ENCODE measurements at places on chromosomes 3 and 15.

GRCh38 chr3:20576228-20576627 lies 390.2 kb upstream of the SGO1 start:
- DNase-seq: no peak

DNA sequence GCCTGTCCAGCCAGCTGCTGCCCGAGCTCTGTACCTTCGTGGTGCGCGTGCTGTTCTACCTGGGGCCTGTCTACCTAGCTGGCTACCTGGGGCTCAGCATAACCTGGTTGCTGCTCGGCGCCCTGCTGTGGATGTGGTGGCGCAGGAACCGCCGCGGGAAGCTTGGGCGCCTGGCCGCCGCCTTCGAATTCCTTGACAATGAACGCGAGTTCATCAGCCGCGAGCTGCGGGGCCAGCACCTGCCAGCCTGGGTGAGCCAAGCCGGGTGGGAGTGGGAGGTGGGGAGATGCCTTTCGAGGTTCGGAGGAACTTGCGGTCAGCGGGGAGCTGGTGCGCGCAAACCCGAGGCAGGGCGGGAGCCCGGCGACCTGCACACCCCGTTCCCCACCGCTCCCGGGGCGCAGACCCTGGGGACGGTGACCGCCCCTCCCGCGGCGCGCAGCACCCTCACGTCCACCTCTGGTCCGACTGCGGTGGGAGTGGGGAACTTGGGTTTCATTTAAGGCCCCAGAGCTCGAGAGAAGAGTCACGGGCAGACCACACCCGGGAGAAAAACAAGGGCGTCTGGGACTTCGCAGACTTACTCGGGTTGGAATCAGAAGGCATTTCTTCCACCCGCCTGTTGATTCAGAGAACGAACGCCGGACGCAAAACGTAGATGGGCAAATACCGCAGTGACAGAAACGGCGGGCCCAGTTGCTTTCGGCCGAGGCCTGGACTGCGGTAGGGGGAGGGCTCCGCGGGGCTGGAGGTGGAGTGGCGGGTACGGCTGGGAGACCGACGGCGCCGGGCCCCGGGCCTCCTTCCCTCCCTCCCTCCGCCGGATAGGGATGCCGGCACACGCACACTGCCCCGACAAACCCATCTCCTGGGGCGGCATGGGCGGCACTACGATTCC lies 708 bp downstream of the ESYT3 start:
- DNase-seq: peak; percentile 21

DNA sequence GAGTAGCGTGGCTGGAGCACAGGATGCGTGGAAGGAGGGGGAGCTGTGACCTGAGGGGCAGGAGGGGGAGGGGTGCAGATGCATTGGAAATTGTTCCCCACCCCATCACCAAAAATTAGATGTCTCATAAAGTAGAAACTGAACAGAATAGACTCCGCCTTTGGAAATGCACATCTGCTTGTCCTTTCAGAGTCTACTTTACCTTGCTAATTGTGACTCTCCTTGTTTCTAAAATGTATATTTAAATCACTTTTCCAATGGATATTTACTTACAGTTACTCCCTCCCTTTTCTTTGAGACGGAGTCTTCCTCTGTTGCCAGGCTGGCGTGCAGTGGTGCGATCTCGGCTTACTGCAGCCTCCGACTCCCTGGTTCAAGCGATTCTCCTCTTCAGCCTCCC lies 30.6 kb downstream of the SPG21 start:
- no peak for DNase-seq

GRCh38 chr3:16768956-16769355 lies 115.8 kb upstream of the PLCL2 start:
- no peak for DNase-seq

- no peak for DNase-seq
Measured at GRCh38 chr3:161270991-161271390, 49.9 kb downstream of the NMD3 start.

DNA sequence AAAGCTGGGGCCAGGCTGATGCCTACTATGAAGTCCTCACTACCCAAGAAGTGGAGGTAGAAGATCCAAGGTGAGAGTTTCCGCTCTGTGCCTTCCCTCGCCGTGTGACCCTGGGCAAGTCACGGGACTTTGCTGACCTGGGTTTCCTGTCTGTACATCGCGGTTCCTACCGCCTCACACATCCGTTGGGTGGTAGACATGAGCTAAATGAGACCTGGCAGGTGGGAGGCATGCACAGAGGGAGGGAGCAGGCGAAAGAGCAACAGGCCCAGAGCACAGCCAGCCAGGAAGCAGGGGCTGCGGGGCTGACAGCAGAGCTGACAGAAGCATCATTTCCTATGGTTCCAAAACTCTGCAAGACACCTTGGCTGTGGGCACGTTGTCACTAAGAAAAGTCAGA lies 157.3 kb upstream of the BHLHE40 start:
- peak; percentile 96 for DNase-seq

- DNase-seq: no peak
Measured at GRCh38 chr3:107800710-107801109, 277.9 kb downstream of the BBX start.

DNA sequence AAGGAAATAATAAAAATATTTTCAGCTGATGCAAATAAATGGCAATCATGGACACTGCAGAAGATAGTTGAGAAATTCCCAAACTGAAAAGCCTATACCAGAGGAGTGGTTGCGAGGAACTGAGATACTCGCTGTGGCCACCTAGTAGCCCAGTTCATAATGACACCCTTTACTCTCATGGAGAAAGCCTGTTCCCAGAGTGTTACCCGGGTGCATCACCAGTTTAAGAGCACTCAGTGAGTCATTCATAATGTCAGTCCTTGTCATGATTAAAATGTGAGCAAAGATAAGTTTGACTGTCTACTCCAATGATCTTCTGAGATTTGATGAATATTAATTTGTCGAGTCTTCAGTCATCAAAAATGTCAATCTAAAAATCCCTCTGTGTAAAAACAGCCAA lies 138.4 kb upstream of the LRRC3B start:
- DNase-seq: no peak

- no peak for DNase-seq
Measured at GRCh38 chr15:79904271-79904670, 7.5 kb upstream of the MTHFS start.

DNA sequence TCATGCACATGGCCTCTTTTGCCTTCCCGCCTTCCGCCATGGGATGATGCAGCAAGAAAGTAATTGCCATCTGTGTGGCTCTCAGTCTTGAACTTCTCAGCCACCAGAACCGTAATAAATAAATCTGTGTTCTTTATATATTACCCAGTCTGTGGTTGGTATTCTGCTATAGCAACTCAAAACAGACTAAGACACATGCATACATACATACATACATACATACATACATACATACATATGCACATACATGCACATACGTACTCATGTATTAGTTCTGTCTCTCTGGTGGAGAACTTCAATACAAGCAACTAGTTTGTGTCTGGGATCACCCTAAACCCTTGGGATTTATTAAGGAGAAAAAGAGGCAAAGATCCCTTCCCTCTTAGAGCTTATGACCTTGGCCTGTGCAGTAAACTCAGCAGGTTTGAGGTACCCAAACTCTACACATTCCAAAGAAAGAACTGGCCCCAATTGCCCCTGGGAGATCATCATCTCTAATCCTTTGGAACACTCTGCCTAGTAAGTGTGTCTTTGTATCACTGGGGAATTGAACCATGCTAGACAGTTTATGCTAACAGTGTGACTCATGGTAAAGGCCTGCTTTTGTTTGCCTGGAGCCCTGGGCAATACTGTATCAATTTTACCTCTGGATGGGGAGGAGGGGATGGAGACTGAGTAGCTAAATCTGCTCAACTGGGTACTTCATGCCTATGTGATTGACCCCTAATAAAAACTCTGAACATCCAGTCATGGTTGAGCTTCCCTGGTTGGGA lies 115.6 kb upstream of the LMCD1 start:
- DNase-seq: no peak

GRCh38 chr3:54356261-54357045 lies 234.1 kb downstream of the CACNA2D3 start:
- no peak for DNase-seq

DNA sequence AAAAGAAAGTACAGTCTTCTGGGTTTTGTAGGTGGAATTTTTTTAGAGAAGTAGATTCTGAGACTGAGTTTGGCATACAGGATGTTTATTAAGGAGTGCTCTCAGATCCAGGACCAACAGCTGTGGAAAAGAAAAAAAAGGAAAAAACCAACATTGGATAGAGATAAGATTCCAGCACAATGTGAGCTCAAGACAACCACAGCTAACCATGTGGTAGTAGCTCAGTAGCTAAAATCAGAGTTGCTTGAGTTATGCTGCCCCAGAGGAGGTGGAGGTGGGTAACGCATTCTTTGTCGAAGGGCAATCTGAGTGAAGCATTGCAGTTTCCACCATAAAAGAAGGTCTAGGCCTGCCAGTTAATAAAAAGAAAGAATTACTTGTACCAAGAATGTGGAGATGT lies 904.3 kb downstream of the NSUN3 start:
- DNase-seq: no peak

DNA sequence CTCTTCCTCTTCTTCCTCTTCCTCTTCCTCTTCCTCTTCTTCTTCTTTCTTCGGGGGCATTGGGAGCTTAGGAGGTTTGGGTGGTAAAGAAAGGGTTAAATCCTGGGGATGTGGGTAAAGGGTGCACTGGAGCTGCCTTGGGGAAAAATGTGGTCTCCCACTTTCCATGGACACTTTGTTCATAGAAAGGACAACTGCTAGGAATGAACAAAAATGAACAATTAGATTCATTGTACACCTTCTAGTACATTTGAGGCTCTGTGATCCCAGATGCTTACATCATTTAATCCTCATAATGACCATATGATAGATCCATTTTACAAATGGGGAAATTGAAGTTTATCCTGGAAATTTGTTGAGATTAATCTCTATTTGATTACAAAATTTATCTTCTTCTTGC lies 699.7 kb downstream of the TUSC7 start:
- DNase-seq: no peak

- DNase-seq: no peak
Measured at GRCh38 chr3:31565288-31565687, 32.6 kb downstream of the STT3B start.

GRCh38 chr3:177278016-177278415 lies 80.7 kb upstream of the TBL1XR1 start:
- no peak for DNase-seq

DNA sequence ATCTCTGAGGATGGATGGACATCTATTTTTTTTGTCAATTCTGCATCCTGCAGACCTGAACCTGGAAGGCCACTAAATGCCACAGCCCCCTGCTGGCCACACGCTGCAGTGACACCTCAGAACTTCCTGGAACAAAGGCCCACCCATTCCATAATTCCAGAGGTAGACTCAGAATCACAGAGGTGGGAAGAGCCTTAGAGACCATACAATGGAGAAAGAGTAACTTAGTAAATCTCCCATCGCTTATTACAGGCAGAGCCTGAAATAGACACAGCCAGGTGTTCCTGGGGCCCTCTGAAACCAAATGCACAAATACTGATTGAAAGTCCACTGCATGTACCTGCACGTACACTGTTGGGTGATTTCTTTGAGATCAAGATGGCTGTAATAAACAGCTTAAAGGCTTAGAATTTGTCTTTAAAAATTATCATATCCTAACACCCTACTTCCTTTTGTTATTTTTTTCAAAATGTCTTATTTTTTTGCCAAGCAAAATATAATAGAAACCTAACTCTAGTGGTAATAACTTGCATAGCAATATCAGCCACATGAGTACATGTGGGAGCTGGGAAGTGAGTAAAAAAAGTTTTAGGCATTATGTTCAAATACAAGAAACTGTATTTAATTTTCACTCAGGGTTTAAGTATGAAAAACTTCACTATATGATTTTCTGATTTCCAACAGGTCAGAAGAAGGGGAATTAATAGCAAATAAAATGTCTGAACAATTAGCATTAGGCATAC lies 62.7 kb downstream of the EOMES start:
- DNase-seq: peak; percentile 9

- no peak for DNase-seq
Measured at GRCh38 chr15:57356178-57356577, 20.1 kb upstream of the CGNL1 start.

GRCh38 chr3:72210261-72210660 lies 425.3 kb upstream of the PROK2 start:
- DNase-seq: no peak

- DNase-seq: no peak
Measured at GRCh38 chr3:23863060-23863459, 53.7 kb downstream of the NKIRAS1 start.

DNA sequence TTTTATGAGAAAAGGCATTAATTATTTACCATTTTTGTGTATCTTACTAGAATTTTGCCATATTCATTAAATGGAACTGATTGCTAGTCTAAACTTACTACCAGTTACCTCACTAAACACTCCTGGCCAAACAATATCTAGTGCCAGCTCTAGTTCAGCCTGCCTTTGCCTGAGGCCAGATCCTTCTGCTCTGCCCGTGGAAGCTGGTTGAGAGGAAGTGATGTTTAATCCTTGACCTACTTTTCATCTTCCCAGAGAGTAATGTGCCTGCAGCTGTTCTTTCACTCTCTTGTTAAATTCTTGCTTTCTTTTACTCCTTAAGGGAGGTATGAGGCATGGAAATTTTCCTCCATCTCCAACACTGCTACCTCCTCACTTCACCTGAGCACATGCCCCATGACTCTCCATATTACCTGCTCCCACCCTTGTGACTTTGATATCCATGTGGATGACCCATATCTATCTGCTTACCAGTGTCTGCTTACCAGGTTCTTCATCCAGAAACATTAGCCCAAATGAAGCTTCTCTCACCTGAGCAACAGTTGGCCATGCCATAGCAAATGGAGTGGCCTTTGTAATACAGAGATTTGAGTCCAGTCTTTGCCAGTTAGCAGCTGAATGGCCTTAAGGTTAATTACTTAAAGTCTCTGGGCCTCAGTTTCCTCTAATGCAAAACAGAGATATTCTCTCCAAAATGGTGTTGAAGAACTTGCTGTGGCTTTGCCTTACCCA lies 53.4 kb downstream of the UBE2E1 start:
- no peak for DNase-seq

- DNase-seq: no peak
Measured at GRCh38 chr15:78691851-78692421, 50.9 kb upstream of the CHRNB4 start.

- DNase-seq: no peak
Measured at GRCh38 chr3:173889596-173889995, 492.1 kb downstream of the NLGN1 start.

DNA sequence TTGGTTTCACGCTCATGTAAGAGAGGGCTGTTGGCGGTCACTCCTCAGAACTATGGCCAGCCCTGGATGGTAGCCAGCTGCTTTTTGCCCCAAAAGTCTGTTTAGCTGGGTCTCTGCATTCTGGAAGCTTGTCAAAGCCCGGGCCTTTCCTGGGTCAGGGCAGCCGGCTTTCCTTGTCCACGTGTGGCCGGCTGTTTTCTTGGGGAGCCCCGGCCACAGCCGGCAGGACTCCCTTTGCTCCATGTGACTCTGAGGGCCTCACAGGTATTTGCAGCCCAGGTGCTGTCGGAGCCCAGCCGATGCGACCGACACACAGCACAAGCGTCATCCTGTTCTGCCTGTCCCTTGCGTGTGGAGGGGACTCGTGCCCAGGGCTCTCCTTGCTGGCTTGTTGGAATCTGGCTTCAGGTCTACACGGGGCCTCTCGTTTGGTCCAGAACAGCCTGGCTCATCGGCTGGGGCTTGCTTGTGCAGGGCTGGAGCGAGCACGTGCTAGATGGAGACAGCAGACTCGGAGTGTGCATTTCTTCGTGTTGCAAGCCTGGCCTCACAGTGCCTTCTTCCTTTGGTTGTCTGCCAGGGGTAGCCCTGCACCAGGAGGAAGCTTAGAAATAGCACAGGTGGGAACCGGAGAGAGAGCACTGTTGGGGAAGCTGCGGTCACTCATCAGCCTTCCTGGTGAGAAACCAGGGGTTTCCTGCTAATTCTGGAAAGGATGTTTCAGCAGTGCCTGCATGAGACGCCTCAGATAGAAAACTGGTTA lies 51.5 kb downstream of the PGPEP1L start:
- no peak for DNase-seq
